ENCODE measurements at places on chromosomes 3 and 15.

GRCh38 chr3:65402597-65402996 lies 636.1 kb downstream of the MAGI1 start:
- H3K36me3 ChIP-seq = no peaks in the 10 kb centered on the region
- DNase-seq = no peak
- H3K27me3 ChIP-seq = no peaks in the 10 kb centered on the region
- no peak overlapping the region for H3K27ac ChIP-seq
- no peak overlapping the region for H3K4me3 ChIP-seq

DNA sequence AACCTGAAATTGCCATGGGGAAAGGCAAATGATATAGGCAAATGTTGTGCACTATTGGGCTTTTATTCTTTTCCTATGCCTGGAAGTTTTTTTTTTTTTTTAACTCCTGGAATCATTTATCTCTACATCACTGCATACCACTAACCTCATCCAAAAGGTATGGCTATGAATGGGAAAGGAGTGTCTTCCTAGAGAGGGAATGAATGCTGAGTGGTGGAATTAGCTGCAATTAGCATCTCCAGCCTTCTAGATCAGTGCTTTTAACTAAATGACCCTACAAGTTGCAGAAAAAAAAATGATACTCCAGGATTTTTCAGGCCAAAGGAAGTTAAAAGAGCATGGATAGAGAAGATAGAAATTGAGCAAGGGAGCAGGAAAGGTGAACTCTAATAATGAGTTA lies 429.8 kb upstream of the PDZRN3 start:
- no peak overlapping the region for H3K27ac ChIP-seq
- no peak overlapping the region for H3K4me3 ChIP-seq
- no peaks in the 10 kb centered on the region for H3K36me3 ChIP-seq
- no peak for DNase-seq
- no peaks in the 10 kb centered on the region for H3K27me3 ChIP-seq

GRCh38 chr3:105956306-105956705 lies 87.5 kb upstream of the CBLB start:
- no peaks in the 10 kb centered on the region for H3K36me3 ChIP-seq
- no peak overlapping the region for H3K27ac ChIP-seq
- no peak overlapping the region for H3K4me3 ChIP-seq
- H3K27me3 ChIP-seq = no peaks in the 10 kb centered on the region

- no peak overlapping the region for H3K27ac ChIP-seq
- H3K27me3 ChIP-seq = no peaks in the 10 kb centered on the region
- DNase-seq = no peak
- no peak overlapping the region for H3K4me3 ChIP-seq
Measured at GRCh38 chr15:36108541-36108940, 470.9 kb upstream of the CDIN1 start.

DNA sequence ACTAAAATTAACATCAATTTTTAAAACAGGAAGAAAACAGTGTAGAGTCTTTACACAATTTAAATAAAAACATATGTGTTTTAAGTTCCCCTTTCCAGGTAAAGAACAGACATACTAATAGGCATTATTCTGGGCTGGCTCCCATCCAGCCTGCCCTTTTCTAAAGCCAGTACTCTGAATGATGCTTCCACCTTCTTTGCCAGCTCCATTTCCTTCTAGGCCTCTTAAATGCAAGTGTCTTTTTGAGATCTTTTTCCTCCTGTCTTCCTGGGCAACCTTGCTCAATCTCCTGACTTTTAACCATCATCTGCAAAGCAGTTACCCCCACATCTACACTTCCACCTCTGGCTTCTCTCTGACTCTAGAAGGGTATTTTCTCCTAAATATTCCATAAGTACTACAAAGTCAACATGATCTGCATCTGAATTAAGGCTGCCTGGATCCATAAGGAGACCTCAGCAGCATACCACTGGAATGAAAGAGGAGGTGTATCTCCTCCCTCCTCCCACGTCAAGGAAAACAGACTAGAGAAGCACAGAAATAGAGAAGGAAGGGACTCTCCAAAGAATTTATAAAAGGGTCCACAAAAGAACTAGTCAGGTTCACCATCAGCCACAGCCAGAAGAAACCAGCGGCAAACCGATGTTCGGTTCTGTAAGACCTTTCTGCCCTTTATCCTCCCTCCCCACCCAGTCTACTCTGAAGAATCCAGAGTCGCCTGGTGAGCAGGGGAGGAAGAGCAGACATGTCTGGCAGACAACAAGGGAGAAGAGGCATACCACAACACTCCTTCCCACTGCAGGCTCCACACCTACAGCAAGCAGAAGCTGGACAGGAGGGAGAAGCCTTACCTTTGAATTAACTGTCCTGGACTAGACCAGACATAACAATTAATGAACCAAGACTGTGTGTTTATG lies 47.1 kb downstream of the GOLIM4 start:
- no peak overlapping the region for H3K4me3 ChIP-seq
- H3K36me3 ChIP-seq = no peaks in the 10 kb centered on the region
- no peak overlapping the region for H3K27ac ChIP-seq
- no peak for DNase-seq

- no peak overlapping the region for H3K4me3 ChIP-seq
- H3K27ac ChIP-seq = no peak overlapping the region
- H3K36me3 ChIP-seq = no peaks in the 10 kb centered on the region
- H3K27me3 ChIP-seq = no peaks in the 10 kb centered on the region
- no peak for DNase-seq
- H3K4me1 ChIP-seq = no peaks in the 10 kb centered on the region
Measured at GRCh38 chr3:168591587-168591986, 495.9 kb upstream of the GOLIM4 start.

DNA sequence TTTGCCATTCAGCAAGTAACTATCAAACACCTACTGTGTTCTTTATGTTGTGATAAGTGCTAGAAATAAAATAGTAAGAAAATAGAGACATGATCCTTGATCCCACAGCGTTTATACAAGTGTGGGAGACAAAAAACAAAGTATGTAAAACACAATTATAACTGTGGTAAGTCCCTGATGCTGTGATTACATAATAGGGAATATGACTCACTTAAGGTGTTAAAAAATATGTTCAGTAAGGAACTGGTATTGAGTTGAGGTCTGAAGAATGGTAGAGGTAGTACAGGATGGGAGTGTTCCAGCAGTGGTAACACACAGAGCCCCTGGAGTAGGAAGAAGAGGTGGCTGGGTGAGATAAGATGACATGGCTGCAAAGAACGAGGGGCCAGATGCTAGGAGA lies 132.1 kb upstream of the TMC3 start:
- H3K27ac ChIP-seq = no peak overlapping the region
- DNase-seq = no peak
- H3K27me3 ChIP-seq = no peaks in the 10 kb centered on the region
- H3K4me3 ChIP-seq = no peak overlapping the region
- H3K36me3 ChIP-seq = no peaks in the 10 kb centered on the region
- H3K4me1 ChIP-seq = no peaks in the 10 kb centered on the region

Data from CD4-positive, alpha-beta memory T cell (primary cell).